ENCODE measurements at places on chromosomes 2 and 18. TPM values are rescaled to one million over a fixed set of nuclear protein-coding genes. Genes with fewer than 3 reads are reported as not detected.

GRCh38 chr2:189657867-189658266, 3.4 kb upstream of the ASNSD1 start:
- DNase-seq, result no peak

The MALL gene
- total RNA-seq, result 19.6 TPM

DNA sequence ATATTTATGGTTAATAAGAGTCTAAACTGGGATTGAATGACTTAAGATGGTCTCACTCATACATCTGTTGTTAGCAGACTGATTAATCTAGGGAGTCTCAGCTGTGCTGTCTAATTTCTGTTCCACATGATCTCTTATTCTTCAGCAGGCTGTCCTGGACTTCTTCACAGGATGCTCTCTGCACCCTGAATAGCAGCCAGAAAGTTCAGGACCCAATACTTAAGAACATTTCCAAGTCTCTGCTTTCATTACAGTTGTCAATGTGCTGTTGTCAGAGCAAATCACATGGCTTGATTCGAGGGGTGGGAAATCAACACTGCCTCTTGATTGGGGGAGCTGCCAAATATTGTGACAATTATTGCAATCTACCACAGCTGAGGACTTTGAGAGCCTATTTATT, 627.1 kb upstream of the SLC8A1 start:
- DNase-seq, result no peak

GRCh38 chr2:56170504-56170903, 13.3 kb upstream of the CCDC85A start:
- DNase-seq, result no peak

GRCh38 chr2:31889044-31889443, 121.8 kb downstream of the MEMO1 start:
- no peak for DNase-seq

DNA sequence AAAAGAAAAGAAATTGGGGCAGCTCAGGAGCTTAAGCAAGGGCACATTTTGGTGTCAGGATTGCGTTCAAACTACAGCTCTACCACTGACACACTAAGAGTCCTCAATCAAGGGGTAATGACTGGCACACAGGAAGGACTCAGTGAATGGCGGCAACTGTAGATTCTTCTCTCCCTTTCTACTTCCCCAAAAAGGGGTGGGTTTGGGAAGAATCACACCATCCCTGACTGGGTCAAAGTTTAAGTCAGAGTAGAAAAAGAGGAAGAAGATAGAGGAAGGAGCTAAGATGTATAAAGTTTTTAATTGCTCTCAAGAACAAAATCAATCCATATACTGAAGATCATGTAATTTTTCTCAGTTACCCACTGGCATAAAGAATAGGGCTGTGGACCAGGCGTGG, 2.6 kb downstream of the NLRC4 start:
- DNase-seq, result no peak

- no peak for DNase-seq
Observed at GRCh38 chr2:99488539-99489062, 1.2 kb downstream of the REV1 start.

GRCh38 chr2:35932276-35932963, 423.2 kb upstream of the CRIM1 start:
- DNase-seq, result no peak

DNA sequence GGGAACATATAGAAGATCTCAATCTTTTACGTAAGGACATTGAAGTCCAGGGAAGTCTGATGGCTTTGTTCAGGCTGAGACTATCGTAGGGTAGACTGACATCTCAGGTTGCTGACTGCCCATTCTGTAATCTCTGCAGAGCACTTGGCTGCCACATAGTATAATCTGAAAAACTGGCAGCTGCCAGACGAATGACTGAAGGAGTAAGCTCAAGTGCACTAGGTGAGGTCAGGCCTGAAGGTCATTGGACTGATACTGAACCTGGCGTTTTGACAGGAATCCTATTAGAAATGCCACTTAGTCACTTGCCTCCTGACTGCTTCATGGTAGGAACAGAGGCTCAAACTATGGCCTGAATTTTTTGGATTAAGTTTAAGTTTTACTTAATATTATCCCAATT, 23.5 kb downstream of the GPD2 start:
- no peak for DNase-seq

The GDF7 gene
- 0.94 TPM for total RNA-seq

The FAP gene
- total RNA-seq, result 10.4 TPM

DNA sequence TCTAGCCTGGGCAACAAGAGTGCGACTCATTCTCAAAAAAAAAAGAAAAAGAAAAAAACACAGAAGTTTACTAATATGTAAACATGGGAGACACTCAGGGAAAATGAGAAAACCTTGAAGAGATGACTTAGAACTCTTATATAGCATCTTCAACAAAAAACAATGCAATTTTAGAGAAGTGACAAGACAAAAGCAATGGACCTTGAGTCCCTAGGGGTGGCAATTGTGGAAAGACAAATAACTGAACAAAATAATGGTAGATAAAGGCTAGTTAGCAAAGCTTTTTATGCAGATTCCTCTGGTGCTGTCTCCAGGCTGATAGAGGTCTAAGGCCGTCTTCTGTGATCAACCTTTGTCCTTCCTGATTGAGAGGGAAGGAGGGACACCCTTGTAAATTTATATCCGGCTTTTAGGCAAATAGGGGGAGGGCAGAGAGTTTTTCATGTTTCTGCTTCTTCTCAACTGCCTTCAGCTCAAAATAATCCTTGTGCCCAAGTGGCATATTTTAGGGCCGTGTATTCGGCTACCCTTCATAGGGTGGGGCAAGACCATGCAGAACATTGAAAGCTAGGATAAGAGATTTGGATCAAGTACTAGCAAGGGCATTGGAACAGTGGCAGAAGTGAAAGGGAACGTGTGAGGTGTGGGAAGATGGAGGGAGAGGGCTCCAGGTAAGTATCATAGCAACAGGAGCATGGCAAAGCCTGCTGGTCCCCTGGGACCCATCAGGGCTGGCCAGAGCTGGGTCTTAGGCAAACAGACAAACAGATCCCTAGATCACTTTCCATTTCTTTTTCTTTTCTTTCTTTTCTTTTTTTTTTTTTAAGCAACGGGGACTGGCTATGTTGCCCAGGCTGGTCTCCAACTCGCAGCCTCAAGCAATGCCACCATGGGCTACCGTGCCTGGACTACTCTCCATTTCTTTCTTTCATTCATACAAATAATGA, 116.2 kb upstream of the STPG4 start:
- DNase-seq, result peak; percentile 7

The RETREG2 gene
- total RNA-seq, result 31.2 TPM

GRCh38 chr2:216033403-216033802, 20.1 kb upstream of the MREG start:
- no peak for DNase-seq

DNA sequence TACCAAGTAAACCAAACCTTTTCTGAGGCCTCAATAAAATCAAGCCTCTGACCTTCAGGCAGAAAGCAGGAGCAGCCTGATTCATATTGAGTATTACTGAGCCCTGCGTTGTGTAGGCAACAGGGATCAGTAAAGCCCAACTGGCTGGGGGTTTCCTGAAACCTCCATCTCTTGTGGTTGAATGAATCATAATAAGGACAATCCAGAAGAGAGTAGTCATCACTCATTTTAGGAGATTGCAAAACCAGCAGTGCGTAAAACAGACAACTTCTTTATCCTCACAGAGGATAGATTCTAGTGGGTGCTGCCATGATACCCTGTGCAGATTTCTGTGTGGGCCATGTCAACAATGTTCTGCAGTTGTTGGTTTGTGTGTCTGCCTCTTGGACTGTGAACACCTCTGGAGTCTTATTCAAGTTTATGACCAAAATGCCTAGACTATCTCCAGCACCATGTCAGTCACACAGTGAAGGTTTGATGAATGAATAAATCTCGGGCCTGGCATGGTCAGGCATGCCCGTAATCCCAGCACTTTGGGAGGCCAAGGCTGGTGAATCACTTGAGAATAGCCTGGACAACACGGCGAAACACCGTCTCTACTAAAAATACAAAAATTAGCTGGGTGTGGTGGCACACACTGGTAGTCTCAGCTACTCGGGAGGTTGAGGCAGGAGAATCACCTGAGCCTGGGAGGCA, 51.8 kb upstream of the RAB27B start:
- no peak for DNase-seq

DNA sequence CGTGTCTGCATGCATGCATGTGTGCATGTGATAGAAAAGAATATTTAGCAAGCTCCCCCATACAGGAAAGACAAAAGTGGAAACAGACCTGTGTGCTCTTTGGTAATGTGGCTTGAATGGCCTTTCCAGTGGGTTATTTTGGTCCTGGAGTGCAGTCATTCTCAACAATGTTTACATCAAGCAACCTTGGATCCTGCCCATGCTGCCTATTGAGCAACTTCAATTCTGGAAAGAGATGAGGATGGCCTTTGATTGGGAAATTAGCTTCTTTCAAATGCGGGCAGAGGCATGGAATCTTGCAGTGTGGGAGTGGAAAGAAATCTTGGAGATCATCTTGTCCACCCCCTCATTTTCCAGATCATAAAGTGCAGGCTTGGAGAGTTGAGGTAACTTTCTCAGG, 87.2 kb upstream of the SMAD2 start:
- DNase-seq, result peak; percentile 15

The ABCG5 gene
- not detected for total RNA-seq

GRCh38 chr2:121505005-121505404, 25.7 kb upstream of the RNU4ATAC start:
- DNase-seq, result no peak

The SIX3 gene
- not detected for total RNA-seq

DNA sequence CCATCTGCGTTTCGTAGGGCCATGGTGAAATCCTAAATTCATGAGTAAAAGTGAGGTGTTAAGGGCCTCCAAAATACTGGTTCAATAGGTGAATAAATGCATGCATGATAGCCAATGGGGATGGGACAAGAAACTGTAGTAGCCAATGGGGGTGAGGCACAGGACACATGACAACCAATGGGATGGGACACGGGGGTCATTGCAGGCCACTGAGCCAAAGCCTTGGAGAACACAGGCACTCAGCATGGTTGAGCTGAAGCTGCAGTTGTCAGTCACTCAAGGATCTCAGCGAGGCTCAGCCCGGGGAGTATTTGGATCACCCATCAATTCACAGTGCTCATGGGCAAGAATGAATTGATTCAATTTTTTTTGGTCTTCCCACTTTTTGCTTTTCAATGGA, 156.5 kb downstream of the ACTR3 start:
- DNase-seq, result no peak

GRCh38 chr2:132886574-132886973, 216.6 kb upstream of the LYPD1 start:
- no peak for DNase-seq

The SP5 gene
- 0.92 TPM for total RNA-seq

DNA sequence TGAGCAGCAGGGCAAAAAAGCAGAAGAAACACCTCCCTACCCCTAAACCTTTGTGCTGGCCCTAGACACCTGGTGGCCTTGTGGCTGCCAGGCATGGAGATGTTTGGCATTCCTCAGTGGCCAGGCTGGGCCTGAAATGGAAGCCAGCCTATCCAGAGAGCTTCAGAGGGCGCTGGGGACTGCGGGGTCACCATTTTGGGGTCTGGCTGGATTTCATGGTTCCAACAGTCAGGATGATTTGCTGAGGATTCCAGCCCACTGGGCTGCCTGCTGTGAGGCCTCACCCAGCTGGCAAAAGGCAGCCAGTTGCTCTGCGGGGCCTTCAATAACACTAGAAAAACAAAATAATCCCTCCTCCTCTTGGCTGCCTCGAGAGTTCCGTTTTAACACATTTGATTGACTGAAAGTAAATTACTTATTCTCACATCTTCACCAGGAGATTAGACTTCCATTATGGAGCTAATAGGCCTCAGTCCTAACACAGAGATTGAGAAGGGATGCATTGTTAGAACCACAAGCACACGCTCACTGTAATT, 154.1 kb downstream of the EN1 start:
- DNase-seq, result no peak

GRCh38 chr2:57497489-57498096, 549.0 kb upstream of the VRK2 start:
- no peak for DNase-seq

The NTSR2 gene
- total RNA-seq, result not detected

The CNOT9 gene
- total RNA-seq, result 20.9 TPM

DNA sequence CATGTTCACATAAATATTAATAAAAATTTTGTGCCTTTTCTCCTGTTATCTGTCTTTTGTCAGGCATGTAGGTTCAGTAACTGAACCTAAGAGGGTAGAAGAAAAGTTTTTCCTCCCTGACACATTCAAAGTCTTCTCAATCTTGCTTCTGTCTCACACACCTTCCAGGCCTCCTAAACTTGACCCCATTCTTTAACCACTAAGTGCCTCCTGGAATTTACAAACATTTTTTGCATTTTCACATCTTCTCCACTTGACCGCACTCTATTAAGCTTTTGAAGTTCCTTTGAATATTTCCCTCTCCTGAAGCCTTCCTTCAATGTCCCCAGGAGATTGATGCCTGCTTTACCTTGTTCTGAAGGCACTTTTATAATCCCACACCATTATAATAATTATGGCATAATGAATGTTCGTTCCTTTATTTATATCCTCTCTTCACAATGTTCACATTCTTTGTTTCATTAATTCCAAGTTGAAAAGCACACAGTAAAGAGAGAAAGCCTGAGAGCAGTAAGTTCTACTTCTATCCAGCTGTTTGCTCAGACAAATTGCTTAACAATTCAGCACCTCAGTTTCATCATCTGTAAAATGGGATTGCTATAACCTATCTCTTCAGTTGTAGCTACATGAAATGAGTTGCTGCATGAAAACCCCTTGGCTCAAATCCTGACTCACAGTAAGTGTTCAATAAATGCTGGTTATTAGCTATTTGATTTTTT, 184.8 kb upstream of the KLHL29 start:
- DNase-seq, result no peak

DNA sequence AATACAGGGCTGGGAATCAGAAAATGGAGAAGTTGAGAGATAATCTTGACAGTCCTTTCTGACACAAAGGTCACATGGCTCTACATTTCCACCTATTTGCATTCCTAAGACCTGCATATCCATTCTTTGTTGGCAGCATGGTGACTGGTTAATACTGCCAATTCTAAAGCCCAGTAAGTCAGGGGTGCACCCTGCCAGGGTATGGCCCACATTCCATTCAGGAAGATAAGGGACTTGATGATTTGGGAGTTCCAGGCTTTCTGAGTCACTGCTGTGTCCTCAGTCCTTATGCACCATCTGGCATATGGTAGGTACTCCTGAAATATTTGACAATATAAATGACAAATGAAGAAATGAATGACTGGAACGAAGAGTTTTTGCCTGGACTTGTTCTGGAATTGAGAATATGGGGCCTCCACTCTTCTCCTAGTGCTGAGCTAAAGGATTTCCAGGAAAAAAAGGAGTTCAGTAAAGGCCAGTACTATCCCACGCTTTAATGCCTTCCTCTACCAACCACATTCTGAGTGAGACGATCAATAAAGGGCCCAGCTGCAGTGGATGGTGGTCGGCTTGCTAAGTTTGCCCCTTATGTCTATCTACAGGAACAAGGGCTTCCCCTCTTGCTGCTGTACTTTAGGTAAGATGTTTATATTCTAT, 31.7 kb upstream of the EIF2AK3 start:
- no peak for DNase-seq

GRCh38 chr18:8006979-8007378, 439.9 kb downstream of the PTPRM start:
- DNase-seq, result no peak

GRCh38 chr2:217853301-217853881, 149.4 kb downstream of the TNS1 start:
- no peak for DNase-seq

GRCh38 chr2:52342458-52342857, 1310.5 kb upstream of the NRXN1 start:
- no peak for DNase-seq

- DNase-seq, result no peak
Observed at GRCh38 chr18:68394705-68395104, 320.2 kb downstream of the TMX3 start.

GRCh38 chr2:43169987-43170386, 56.4 kb downstream of the ZFP36L2 start:
- DNase-seq, result peak; percentile 86

- DNase-seq, result no peak
Observed at GRCh38 chr2:74235041-74235440, 36.6 kb downstream of the MTHFD2 start.
